T-helper 9 cell (primary cell): ENCODE measurements at places on chromosomes 11 and 22.
A peak's percentile ranks its signal among the peaks of the same experiment; 100 is the strongest.

- no peak for DNase-seq
These were observed 534.3 kb downstream of the NTM start for GRCh38 chr11:131904756-131905155.

GRCh38 chr11:31237819-31238760 lies 131.4 kb downstream of the DCDC1 start:
- no peak for DNase-seq

- no peak for DNase-seq
These were observed 140.8 kb downstream of the TBC1D22A start for GRCh38 chr22:46902998-46903916.

DNA sequence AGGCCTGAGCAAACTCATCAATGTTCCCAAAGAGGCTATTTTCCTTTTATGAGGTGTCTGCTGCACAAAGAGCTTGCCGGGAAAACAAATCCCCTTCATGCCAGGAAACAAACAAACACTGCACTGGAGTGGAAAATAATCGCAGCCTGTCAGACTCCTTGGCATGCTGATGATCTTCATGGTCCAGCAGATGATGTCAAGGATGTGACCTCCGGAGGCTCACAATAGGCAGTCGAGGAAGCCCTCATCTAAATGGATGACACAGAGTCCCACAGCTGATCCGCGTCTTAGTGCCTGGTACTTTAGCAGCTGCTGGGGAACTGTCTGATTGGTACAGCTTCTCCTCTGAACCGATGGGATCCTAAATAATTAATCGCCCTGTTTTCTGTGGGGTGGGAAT lies 187.6 kb downstream of the TENM4 start:
- no peak for DNase-seq

GRCh38 chr11:109775686-109776085 lies 317.5 kb upstream of the ZC3H12C start:
- DNase-seq = no peak

DNA sequence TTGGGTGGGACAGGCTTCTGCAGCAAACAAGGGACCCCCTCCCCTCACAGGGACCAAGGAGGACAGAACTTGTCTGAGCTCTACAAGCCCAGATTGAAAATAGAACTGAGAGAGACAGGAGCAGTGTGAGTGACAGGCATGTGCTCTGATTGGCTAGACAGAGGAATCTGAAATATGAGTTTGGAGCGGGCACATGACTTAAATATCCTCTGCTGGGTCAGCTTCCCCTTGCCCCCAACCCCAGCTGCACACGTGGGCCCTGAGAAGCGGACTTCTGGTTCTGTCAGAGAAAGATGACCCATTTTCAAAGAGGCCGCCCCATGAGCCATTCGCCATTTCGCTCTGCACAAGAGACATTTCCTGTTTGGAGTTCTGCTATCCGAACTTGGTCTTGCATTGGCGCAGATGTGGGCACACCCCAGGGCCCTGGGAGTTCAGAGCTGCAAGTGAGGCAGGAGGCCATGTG lies 5.3 kb downstream of the TUBA8 start:
- no peak for DNase-seq

DNA sequence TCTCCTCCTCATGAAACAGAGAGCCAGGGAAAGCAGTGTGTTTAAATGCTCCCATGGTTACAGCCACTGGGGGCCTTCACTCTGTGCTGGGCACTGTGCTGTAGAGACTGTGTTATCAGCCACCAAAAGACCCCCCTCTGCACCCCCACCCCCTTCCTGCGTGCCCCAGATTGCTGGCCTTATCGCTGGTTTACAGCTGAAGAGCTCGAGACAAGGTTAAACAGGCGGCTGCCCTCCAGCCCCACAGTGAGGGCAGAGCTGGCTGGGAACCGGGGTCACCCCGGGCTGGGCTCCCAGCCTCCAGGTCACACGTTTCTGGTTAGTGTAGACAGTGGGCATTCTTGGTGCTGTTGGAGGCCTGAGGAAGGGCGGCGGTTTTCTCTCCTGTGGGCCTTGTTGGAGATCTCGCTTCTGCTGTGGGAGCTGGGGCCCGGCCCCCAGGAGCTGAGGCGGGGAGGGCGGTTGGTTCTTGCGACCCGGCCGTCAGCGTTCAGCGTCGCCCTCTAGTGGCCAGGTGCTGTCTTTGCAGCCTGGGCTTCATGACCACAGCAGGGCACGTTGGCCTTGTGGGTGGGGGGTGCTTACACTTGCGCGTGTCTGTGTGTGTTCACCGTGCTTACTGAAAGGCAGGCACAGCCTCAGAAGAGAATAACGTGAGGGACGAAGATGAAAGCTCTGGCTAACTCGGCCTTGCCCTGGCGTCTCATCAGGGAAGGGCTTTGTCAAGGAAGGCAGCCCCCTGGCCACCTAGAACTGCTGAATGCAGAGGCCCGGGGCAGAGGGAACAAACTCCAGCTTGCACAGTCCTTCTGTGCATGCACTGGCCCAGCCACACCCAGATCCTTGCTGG lies 40.8 kb downstream of the TBC1D22A start:
- peak; percentile 70 for DNase-seq

- no peak for DNase-seq
These were observed 45.0 kb upstream of the BLID start for GRCh38 chr11:122160841-122161590.

DNA sequence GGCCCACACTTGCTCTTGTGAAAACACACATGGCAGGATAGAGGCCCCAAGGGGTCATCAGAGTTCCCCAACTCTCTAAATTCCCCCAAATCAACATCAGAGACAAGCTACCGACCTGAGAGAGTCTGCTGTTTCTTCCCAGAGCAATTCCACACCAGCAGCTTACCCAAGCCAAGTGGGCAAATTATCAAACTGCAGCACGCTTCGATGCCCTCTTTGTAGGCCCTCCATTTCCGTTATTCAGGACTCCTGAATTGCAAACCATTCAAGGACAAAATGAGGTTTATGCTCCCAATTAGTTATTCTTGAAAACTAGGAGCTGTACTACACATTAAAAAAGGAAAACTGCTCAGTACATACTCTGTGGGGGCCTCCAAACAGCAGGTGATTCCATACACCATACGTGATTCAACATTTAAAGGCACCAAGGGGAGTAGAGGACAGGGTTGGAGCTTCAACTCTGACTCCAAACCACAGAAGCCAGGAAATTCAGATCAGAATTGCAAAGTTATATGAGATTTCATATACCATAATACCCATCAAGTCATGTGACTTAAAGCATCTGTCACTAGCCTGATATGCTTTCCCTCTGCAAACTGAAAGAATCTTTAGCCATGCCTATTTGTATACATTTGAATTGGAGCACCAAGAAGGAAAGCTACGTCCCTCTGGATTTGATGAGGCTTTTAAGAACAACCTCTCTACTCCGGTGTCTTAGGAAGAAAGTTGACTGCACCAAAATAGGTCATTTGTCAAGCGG lies 234.8 kb downstream of the CADM1 start:
- DNase-seq = no peak

DNA sequence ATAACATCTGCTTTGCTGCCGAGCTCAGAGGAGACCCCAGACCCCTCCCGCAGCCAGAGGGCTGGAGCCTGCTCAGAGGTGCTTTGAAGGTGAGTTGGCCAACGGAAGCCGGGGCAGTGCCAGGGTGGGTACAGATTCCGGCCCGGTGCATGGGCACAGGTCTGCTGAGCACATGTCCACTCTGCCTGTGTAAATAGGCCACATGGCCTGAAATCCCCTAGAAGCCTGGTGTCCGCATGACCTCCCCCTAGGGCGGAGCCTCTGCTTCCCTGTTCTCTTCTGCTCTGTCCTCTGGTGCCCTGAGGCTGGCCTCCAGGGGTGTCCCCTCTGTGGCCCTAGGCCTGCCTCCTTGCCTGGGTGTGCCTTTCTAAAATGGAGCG lies 19.6 kb upstream of the TXNRD2 start:
- no peak for DNase-seq

DNA sequence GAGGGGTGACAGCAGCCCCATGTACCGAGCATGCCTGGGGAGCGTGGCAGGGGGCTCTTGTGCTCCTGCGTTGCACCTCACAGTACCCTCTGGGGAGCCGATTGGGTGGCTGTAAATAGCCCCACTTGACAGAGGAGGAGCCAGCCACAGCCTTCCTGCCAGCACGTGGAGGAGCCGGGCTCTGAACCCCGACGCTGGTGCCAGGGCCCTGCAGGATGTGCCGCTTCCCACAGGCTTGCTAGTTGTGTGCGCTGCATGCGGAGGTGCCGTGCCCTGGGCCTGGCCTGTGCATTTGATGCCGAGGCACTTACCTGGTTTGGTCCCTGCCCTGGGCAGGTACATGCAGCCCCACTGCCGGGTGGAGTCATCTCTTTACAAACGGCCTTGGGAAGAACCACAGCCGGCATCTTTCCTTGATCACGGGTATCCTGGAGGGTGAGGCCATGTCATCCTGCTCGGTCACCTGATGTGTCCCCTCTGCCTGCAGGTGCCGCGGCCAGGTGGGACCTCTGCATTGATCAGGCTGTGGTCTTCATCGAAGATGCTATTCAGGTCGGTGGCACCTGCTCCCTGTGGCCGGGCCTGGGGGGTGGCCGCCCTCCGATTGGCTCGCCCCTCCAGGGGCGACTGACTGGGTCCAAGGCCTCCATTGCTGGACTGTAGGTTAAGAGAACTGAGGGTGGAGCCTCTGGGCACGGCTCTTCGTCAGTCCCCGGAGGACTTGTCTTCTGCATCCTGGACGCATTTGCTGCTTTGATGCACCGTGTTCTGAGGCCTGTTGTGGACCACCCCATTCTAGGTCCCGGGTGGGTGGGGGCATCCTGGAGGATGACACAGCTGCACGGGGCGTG lies 5.0 kb downstream of the TPCN2 start:
- no peak for DNase-seq

- no peak for DNase-seq
These were observed 15.6 kb downstream of the DDX17 start for GRCh38 chr22:38490475-38490874.

DNA sequence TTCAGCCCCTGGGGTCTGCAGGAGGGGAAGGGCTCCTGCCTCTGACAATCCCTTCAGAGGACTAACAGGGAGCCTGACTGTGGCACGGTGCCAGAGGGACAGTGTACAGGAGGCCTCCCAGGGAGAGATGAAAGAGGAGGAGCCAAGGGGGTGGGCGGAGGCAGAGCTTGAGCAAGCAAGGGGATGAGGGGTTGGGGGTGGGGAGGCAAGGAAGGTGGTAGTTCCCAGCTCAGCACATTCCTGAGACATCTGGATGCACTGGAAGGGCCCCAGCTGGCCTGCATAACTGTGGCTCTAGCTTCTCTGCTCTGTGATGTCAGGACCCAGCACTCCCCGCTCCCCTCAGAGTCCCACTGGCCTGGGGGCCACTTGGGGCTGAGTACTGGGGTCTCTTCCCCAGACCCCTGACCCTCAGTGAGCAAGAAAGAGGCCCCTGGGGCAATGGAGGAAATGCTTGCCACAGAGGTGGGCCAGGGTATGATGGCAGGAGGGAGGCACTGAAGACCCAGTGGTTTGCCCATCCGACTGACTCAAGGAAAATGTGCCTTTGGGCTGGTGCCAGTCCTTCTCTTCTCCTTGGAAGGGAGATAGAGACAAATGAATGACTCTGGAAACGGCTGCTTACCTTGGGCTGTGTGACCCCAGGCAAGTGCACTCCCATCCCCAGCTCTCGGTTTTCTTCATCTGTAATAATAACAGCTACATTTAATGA lies 13.3 kb downstream of the CREB3L1 start:
- DNase-seq = no peak

GRCh38 chr22:22446517-22446916 lies 62.0 kb downstream of the ZNF280B start:
- DNase-seq = no peak

- DNase-seq = no peak
These were observed 2.6 kb upstream of the P2RY2 start for GRCh38 chr11:73215191-73216134.

DNA sequence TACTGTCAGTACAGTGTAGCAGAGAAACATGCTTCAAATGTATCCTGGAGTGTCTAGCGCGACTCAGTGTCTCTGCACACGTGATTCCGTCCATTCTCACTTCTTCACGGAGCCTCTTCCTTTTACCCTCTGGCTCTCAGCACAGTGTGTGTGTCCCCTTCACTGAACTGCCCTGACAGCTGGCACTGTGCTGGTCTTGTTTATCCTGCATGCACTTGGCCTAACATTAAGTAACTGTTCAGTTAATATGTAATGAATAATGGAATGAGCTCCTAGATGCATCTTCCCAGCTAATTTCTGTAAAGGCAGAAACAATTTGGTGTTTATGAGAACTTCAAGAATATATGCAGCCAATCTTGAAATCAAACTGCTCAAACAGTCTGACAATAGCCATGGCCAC lies 44.4 kb downstream of the KMT5B start:
- DNase-seq = no peak

GRCh38 chr11:12440565-12440964 lies 63.2 kb downstream of the PARVA start:
- DNase-seq = no peak

GRCh38 chr11:108654994-108655631 lies 9.8 kb upstream of the DDX10 start:
- no peak for DNase-seq

DNA sequence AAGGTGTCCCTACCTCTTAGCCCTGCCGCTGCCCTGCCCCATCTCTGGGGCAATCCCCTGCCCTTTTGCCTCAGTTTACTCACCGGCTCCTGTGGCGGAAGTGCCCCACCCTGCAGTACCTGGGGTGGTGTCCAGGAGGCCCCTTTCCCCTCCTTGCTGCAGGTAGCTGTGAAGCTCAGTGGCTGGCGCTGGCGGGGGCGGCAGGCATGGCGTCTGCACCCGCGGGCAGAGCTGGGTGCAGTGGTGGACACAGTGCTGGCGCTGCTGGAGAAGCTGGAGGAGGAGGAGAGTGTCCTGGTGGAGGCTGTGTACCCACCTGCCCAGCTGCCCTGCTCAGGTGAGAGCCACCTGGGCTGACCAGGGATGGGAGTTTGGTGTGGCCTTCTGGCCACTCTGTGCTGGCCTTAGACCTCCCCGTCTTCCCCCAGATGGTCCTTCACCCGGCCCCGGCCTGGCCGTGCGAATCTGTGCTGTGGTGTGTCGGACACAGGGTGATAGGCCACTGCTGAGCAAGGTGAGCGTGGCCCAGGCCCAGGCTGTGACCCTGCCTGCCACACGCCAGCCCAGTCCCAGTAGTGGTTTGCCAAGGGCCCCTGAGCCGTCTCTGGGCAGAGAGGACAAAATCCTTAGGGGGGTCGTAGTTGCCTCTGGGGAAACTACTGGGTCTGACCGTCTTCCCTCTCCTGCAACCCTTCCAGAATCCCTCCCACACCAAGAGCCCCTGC lies 4.0 kb downstream of the CARNS1 start:
- DNase-seq = no peak

DNA sequence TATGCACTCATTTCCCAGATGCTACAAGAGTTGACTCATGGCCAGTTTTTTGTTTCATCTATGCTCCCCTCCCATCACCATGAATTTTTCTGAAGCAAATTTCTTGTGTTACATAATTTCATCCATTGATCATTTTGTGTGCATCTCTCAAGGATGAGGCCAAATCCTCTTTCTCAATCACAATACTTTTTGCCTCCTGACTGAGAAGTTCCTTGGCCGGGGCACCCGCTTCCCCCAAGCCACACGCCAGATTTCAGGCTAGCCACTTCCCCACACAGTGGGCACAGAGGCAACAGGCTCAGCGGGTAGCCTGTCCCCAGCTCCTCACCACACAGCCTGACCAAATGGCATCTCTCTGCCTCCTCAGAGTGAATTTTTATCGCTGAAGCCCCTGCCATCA lies 9.8 kb upstream of the DSCAML1 start:
- DNase-seq = no peak

- no peak for DNase-seq
These were observed 16.9 kb upstream of the RAC2 start for GRCh38 chr22:37260901-37261336.
